G401 (cell line): ENCODE measurements at places on chromosomes 12 and 14. TPM values are rescaled to one million over a fixed set of nuclear protein-coding genes. Genes with fewer than 3 reads are reported as not detected.

WDHD1 gene
- 14.8 and 20.7 TPM in 2 replicates for total RNA-seq

PPP4R4 gene
- total RNA-seq: 2.1 and 4.7 TPM in 2 replicates

CLEC1B gene
- total RNA-seq: not detected in 2 replicates

CDK2 gene
- total RNA-seq: 44.7 and 52.3 TPM in 2 replicates

DNA sequence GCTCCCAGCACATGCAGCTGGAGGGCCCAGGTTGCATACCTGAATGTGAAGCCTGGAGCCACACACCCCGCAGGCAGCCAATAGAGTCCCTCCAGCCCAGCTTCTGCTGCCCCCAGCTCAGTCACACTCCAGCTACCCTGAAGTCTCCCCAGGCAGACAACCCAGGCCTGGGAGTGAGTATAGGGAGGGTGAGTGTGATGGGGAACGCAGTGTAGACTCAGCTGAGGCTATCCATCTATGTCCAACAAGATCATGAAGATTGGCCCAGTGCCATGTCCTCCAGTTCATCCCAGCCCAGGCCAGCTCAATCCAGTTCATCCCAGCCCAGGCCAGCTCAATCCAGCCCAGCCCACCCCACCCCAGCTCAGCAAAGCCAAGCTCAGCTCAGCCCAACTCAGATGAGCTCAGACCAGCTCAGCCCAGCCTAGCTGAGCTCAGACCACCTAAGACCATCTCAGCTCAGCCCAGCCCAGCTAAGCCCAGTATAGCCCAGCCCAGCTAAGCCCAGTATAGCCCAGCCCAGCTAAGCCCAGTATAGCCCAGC lies 330.4 kb downstream of the TMEM121 start:
- no peak for DNase-seq

- DNase-seq: no peak
Measured at GRCh38 chr12:131642101-131642540, 68.8 kb upstream of the SFSWAP start.

DNA sequence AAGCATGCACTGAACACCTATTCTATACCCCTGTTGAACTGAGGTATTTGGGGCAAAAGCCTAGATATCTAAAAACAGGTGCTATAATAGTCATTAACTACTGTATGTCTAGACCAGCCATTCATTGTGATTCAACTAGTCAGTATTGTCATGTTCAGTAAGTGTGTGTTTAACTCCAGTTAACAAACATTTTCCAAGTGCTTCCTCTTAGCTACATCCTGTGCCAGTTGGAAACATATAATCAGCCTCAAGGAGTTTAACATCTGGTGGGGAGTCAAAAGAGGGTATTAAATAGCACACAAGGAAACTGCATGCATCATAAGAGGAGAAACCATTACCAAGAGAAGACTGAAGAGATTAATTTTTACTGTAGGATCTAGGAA lies 20.4 kb downstream of the TMTC1 start:
- DNase-seq: no peak
